ENCODE measurements at places on chromosomes 3 and 15.

DNA sequence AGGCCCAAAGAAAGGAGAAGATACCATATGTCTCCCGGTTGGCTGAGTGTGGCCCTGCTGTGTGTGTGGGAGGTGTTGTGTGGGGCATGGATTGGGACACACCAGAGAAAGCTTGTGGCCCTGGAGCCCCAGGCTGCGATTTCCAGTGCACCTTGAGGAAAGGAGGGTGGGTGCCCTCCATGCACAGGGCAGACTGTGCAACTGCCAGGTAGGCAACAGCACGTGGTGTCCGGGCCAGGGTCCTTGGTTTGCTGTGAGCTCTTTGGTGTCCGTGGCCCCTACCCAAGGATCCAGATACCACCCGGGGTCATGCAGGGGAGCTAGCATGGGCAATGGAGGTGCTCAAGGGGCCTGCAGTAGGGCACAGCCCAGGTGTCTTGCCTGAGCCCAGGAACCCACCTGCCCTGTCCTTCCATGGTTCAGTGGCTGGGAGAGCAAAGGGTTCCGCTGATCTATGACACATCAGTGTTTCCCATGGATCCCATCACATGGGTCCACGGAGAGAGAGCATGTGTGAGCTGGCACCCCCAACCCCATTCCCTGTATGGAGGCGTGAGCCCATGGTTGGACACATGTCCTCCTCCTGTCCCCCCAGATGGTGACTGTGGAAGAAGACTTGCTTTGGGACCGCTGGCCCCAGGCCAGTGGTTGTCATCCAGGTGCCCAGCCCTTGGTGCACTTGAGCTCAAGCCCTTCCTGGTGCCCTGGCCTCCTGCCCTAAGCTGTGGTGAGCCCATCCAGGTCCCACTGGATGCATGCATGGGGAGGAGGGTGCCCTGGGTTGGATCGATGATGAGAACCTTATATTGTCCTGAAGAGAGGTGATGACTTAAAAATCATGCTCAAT, 223.4 kb downstream of the SNRPN start:
- no peak for DNase-seq

DNA sequence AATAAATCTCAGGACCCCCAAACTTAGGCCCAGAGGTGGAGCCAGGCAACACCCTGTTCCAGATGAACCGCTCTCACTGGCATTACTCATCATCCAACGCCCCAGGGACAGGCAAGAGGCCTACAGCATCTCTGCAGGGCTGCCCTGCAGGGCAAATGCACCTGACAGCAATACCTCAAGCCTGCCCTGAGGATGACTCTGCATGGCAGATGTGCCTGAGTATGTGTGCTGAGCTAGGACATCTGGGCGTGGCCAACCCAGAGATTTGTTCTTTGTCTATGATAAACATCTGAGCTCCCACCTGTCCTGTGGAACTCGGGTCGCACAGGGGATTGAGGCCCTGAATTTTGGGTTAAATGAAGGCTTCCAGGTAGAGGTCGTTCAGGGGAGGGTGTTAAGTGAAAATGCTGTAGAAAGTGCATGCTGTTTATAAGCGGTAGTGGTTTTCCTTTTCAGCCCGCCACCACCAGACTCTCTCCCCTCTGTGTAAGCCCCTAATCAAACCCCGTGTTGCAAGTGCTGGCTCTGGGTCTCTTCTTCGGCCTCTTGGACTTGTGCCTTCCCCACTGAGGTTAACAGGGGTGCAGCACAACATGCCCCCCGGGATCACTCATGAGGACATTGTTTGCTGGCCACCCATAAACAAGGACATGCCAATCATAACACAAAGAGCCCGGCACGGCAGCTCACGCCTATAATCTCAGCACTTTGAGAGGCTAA, 92.3 kb downstream of the ATP10A start:
- DNase-seq, result no peak

DNA sequence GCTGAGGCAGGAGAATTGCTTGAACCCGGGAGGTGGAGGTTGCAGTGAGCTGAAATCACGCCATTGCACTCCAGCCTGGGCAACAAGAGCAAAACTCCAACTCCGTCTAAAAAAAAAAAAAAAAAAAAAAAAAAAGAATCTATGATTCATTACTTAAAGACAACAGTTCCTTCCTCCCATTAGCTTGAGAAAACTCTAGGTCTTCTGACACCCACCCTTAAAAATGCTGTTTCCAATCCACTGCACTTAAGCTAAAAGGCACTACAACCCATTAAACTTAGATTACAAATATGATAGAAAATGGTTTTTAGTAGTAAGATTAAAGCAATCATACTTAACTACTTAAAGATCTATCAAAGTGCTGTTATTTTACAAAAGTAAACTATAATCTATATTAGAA, 40.0 kb upstream of the BHLHE40 start:
- DNase-seq, result no peak

DNA sequence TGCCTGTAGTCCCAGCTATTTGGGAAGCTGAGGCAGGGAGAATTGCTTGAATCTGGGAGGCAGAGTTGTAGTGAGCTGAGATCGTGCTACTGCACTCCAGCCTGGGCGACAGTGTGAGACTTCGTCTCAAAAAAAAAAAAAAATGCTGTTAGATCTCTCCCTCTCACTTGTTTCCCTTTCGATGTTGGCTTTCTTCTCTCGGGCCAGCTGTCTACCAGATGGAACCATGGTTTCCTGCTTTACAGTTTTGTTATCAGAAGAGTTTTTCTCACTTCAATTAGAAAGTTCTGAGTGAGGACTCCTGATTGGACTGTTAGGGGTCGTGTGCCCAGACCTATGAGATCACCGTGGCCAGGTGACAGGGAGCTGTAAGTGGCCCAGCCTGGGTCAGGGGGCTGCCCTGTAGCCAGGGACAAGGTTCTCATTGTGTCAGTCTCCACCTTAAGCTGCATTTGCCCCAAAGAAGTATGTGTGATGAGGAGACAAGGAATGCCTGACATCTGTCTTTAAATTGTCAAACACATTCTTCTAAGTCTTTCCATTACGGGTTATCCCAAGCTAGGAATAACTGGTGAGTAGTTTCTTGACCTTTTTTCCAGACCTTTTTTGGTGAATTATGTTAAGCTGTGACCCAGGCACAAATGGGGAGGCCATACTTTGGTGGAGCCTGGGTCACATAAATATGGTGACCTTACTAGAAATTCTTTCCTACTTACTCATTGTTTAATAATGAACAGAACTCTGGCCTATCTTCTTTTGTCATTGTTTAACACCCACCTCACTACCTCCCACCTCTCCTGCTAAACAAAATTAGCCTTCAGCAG, 25.2 kb downstream of the SNAPC5 start:
- no peak for DNase-seq
